ENCODE measurements at places on chromosomes 12 and 14. TPM values are rescaled to one million over a fixed set of nuclear protein-coding genes. Genes with fewer than 3 reads are reported as not detected.
A peak's percentile ranks its signal among the peaks of the same experiment; 100 is the strongest.

Gene POMT2
- total RNA-seq, result 15.3 TPM

Gene PIK3C2G
- total RNA-seq, result not detected

DNA sequence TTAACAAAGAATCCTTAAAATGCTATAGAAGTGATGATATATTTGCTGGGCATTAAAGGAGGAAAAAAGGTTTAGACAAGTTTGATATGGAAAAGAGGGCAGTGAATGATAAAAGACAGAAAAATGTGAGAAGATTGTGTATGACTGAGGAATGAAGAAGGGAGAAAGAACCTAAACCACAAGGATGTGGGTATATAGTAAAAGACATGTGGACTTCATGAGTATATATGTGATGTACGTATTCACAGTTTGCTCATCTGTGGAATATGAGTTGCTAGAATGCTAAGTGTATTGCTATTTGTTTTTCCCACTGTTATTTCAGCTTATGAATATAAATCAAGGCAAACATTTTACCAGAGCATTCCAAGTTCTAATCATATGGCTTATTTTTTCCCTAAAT lies 2.1 kb upstream of the SLC16A7 start:
- no peak for DNase-seq

Gene TAS2R31
- 1.5 TPM for total RNA-seq

- DNase-seq, result peak; percentile 76
Observed at GRCh38 chr12:130013771-130014484, 110.1 kb upstream of the TMEM132D start.

Gene COX8C
- total RNA-seq, result not detected

DNA sequence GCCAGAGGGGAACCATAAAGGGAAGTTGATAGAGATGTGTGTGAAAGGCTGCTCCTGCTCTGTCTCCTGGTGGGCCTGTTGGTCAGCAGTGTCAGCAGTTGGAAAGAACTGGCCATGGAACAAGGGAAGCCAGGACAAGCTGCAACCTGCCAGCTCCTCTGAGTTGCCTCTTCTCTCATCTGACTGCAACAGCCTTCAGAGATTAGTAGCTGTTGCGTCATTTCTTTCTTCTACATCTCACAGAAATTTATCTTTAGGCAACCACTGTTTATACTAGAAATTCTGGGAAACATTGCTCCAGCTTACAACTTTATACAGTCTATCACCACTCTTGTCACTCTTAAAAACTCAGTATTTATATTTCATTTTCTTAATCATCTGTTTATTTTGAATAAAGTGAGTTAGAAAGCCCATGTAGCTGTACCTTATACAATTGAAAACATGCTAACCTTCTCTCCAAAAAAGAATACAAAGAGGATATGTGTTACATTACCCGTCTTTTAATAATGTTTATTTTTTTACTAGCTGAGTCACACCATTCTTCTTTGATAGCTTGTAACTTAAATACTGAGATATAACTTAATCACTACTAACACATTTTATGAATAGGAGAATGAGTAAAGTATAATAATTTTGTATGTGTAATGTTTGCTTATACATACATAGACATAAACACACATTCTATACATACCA lies 224.2 kb downstream of the LRFN5 start:
- no peak for DNase-seq

Gene DIO2
- not detected for total RNA-seq

DNA sequence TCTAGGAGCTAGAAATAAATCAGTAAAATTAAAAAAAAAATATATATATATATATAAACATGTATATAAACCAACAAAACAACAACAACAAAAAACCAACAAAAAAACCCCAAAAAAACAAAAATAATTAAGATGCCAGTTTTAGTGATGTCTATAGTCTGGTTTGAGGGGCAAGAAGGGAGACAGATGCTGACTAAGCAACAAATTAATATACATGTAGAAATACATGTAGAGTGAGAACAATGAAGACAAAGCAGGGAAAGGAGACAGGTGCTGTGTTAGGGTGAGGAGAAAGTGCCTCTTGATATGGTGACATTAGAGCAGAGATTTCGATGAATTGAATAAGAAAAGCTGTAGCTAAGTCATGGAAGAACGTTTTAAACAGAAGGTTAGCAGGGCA lies 477.9 kb downstream of the APAF1 start:
- DNase-seq, result no peak

DNA sequence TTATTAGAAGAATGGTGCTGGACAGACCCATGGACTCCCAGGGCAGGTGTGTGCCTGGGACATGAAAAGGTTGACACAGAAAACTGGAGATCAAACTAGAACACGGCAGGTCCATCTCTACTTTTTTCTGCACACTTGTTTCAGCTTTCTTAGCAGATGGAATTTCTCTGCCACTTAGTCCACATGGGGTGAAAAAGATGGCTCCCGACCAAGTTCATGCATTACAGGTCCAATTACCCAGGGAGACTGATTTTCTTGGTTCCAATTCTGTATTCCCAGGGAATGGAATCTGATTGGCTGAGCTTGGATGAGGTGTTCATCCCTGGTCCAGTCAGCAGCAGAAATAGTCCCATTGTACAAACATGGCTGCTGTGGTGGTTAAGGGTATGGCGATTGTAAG lies 238.9 kb upstream of the SRRM4 start:
- no peak for DNase-seq

GRCh38 chr12:5204271-5204670 lies 160.6 kb downstream of the KCNA5 start:
- no peak for DNase-seq

Gene CEP170B
- total RNA-seq, result 2.3 TPM

- DNase-seq, result no peak
Observed at GRCh38 chr14:87690076-87690613, 302.8 kb downstream of the GALC start.

- no peak for DNase-seq
Observed at GRCh38 chr12:16307856-16308475, 30.5 kb upstream of the SLC15A5 start.

DNA sequence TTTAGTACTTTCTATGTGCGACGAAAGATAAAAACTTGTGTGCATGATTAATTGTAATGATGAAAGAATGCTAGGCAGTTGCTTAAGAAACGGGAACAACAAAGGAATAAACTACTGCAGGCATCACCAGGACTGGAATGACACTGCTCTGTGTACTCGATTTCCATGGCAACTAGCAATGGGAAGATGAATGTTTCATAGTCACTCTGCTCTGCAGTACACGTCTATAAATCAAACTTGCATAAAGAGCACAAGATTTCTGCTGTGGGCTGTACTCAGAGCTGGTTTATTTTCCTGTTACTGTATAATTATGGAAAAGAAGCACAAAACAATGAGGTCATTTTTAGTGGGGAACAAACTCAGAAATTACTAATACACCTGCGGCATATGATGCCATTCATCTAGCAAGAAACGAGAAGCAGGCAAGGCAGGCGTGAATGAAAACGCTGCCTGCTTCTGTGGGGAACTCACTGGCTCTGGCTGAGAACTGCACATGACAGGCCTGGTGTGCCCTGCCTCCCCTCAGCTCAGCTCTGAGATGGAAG lies 41.8 kb downstream of the EFCAB11 start:
- DNase-seq, result no peak

- no peak for DNase-seq
Observed at GRCh38 chr14:25411781-25412757, 362.1 kb upstream of the STXBP6 start.

DNA sequence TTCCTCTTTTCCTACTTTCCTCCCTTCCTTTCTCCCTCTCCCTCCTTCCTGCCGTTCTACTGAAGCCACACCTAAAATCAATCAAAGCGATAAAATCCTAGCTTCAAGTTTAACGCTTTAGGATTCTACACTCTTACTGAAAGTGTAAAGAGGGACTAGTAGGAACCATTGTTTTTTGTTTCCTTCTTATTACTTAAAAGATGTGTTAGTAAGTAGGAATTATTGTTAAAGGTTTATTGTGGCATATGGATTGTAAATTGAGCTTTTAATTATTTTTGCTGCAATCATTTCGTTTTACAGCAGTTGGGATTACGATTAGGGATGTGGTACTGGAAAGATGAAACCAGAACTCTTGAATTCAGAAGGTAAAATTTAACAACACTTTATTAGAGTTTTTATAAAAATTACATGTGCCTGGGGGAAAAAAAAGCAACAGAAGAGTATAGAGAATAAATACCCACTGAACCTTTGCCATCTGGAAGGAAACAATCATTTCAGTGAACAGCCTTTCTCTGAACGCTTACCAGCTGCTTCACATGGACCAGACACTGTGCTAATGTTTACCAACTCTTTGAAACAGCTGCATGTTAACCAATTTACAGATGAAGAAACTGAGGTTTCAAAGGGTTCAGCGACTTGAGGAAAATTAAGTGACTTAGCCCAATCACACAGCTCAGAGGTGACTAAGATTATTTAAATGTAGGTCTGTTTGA lies 1.0 kb downstream of the PPP1R36 start:
- no peak for DNase-seq

- no peak for DNase-seq
Observed at GRCh38 chr14:42111355-42111754, 504.7 kb downstream of the LRFN5 start.

DNA sequence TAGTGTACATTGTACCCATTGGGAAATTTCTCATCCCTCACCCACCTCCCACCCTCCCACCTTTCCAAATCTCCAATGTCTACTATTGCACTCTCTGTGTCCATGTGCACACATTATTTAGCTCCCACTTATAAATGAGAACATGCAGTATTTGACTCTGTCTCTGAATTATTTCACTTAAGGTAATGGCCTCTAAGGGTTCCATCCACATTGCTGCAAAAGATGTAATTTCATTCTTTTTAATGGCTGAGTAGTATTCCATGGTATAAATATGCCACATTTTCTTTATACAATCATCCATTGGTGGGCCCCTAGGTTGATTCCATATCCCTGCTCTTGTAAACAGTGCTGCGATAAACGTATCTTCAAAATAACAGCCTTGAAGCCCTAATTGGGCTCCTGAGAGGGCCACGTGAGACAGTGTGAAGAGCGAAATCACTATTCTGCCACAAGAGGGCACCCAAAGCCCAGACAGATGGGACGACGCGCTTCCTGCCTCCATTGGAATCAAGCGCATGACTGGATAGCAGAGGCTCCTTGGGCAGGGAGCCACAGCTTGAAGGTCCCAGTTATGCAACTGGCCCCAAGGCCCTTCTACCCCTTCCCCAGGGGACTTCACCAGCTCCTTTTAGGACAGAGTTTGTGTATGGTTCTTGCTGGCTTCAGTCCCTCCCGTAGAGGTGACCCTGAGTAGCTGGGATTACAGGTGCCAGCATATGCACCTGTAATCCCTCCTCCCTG lies 21.3 kb upstream of the CD27 start:
- peak; percentile 87 for DNase-seq

DNA sequence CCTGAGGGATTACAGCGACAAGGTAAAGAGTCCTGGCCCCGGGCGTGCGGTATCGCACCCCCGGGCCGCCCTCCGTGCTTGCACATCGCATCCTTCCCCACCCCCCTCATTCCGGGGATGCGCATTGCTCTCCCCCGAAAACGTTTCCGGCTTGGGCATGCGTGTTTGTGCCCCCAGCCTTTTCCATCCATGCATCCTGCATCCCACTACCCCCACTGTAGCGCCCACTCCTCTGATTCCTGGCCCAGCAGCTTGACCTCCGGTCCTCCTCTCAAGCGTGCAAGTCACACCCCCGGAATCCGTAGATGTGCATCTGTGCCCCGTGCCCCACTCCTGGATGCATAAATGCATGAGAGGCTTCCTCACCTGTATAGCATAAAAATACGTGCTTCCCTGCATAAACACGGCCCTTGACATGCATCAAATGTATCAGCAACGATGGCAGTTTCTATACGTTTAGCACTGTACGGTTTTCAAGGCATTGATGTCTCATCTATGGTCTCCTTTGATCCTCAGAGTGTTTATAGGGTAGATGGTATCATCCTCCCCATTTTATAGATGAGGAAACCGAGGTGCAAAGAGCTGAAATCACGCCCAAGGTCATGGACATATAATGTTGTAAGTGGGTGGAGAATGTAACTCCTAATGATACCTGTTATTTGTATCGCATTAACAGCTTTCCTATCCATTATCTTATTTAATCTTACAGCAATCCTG lies 484 bp downstream of the RIC8B start:
- peak; percentile 41 for DNase-seq

- no peak for DNase-seq
Observed at GRCh38 chr12:93322784-93323183, 54.9 kb upstream of the NUDT4 start.

Gene PRB3
- not detected for total RNA-seq

GRCh38 chr14:62125793-62126192 lies 363.6 kb downstream of the SNAPC1 start:
- no peak for DNase-seq

DNA sequence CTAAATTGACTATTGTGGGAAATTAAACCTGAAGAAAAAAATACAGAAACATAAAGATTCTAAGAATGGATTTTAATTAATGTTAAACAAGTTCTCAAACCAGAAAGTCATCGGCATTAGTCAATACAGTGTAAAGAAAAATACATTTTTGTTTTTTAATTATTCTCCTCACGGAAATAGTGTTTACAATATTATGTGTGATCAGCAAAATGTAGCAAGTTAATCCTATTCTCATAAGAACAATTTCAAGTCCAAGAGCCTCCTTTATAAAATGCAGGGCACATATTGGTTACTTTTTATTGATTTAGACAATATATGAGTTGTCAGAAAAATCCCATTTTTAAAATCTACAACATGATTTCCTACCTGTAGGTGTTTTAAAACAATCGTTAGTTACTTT lies 158.0 kb upstream of the MGAT4C start:
- DNase-seq, result no peak

Gene PMCH
- total RNA-seq, result not detected

Gene MSI1
- total RNA-seq, result 0.78 TPM

DNA sequence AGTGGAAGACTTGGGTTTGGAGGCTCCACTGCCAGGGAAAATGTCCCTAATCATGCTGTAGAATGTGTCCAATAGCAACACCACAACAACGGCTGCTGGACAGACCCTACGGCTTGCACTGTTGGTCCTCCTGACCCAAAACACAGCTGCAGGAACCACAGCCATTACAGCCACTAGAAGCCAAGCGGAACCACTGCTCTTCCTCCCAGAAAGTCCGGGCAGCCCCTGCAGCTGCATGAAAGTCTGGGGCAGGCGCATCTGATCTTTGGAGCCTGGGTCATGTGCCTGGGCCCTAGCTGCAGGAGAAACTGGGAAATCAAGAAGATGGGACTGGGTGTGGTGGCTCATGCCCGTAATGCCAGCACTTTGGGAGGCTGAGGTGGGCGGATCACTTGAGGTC lies 124.7 kb upstream of the METAP2 start:
- DNase-seq, result no peak

GRCh38 chr12:19867970-19868369 lies 428.7 kb downstream of the AEBP2 start:
- DNase-seq, result no peak

- no peak for DNase-seq
Observed at GRCh38 chr12:304805-305204, 42.2 kb upstream of the SLC6A13 start.

Data from activated CD8-positive, alpha-beta T cell treated with anti-CD3 and anti-CD28 coated beads for 36 hours (primary cell).